IPS-NIHi11 (cell line): ENCODE measurements at places on chromosomes 3 and 15.
A peak's percentile ranks its signal among the peaks of the same experiment; 100 is the strongest.

GRCh38 chr3:148227534-148227933, 470.2 kb upstream of the AGTR1 start:
- no peak for DNase-seq

DNA sequence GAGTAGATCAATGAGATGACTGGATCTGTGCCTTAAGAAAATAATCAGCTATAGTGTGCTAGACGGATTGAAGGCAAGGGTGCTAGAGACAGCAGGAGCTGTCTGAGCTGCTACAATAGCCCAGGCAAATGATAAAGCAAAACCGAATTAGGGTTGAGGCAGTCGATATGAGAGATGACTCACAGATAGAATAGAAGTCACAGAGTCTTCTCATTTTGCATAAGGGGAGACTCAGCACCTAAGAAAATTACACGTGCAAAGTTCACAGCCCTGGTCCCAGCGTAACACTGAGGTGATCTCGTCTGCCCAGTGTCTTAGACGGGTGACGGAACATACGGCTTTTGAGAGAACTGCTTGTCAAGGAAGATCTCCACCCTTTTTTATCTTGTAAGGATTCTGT, 11.6 kb downstream of the LPP start:
- DNase-seq = no peak

DNA sequence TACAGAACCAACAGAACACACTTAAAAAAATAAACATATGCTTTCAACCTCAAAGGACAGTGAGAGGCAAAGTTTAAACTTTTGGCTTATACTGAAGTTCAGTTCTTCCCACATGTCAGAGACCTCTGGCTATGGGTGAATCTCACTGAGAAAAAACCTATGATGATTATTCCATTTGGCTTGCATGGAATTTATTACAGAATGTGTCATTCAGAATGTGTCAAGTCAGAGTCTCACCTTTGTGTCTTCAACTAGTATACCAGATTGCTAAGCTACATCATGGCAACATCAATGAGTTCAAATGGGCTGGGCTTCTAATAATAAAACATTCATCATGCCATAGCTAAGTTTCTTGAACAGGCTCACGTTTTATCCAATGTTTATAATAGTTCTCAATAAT, 987.0 kb downstream of the NTRK3 start:
- DNase-seq = no peak

GRCh38 chr3:36295296-36295695, 85.0 kb upstream of the STAC start:
- DNase-seq = no peak

DNA sequence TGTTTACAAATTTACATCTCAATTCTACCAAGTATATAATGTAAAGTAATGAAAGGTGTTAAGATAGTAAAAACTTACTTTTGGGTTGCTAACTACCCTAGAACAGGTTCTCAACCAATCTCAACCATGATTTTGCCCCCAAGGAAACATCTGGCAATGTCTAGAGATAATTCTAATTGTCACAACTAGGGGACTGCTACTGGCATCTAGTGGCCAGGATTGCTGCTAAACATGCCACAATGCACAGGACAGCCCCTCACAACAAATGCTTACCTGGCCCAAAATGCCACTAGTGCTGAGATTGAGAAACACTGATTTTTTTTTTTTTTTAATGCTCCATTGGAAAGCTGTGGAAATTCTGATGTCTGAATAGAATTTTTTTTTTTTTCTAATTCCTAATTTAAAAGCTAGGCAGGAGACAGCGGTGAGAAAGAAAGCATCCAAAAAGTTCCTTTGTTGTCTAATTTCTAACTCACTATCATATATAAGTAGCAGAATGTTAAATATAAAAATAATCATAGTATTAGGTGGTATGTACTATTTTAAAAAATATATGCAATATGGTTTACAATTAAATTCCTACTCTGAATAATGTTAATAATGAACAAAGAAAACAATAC, 81.5 kb downstream of the TJP1 start:
- DNase-seq = no peak

DNA sequence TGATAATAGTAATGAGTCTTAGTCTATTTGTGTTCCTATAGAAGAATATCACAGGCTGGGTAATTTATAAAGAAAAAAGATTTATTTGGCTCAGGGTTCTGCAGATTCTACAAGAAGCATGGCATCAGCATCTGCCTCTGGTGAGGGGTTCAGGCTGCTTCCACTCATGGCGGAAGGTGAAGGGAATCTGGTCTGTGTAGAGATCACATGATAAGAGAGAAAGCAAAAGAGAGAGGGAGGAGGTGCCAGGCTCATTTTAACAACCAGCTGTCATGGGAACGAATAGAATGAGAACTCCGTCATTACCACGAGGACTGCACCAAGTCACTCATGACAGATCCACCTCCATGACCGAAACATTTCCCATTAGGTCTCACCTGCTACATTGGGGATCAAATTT, 664.0 kb upstream of the SGO1 start:
- DNase-seq = no peak

DNA sequence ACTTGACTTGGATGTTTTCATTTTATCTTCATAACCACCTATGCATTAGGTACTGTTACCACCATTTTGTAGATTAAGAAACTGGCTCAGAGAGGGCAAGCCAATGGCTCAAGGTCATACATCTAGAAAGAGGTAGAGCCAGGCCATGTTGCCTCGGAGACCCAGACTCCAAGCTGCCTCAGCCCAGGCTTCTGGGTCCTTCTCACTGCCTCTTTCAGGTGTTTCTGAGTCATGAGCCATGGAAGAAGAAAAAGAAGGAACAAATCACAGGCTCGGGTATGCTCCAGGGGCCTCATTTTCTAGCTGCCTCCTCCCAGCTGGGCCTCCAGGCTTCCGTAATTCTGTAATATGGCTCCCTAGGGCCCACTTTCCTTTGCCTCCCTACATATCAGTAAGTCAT, 226.5 kb upstream of the TOPAZ1 start:
- DNase-seq = no peak

- no peak for DNase-seq
Measured at GRCh38 chr3:9022305-9023225, 59.3 kb upstream of the RAD18 start.

GRCh38 chr3:65836047-65836446, 202.7 kb downstream of the MAGI1 start:
- DNase-seq = no peak

DNA sequence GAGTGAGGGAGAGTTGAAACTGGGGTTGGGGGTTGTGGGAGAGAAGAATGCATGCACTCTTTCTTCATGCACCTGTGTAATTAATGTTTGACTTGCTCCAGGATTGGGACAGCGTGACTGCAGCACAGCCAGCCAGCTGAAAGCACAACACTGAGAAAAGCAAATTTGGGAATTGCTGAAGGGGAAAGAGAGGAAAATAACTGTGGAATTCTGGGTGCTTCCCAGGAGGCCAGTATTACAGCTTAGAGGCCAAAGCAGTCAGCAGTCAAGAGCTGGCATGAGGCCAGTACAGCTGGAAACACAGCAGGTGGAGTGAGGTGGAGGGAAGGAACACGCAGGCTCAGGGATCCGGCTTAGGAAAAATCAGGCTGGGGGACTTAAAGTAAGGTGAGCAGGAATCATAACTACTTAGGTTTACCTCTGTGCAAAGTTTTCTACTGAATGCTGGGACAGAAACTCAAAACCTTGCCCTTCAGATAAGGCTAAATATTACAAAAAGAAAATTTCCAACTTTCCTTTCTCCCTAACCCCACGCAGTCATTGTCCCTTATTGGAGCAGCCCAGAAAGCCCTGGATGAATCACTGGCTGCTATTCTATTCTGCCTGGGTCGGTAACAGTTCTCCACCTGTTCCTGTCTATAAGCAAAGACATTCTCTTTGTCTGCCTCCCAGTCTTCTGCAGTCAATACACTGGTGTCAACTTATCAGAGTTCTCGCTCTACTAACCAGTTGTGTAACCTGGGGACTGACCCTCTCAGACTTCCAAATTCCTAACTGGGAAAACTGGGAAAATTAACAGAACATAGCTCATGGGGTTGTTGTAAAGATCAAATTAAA, 167.2 kb downstream of the MAGI1 start:
- DNase-seq = peak; percentile 44

GRCh38 chr3:57078635-57079473, 18.4 kb downstream of the SPATA12 start:
- DNase-seq = peak; percentile 95

- no peak for DNase-seq
Measured at GRCh38 chr3:156455839-156456238, 99.1 kb downstream of the SSR3 start.

GRCh38 chr3:52248816-52249547, 3.4 kb downstream of the PPM1M start:
- no peak for DNase-seq

DNA sequence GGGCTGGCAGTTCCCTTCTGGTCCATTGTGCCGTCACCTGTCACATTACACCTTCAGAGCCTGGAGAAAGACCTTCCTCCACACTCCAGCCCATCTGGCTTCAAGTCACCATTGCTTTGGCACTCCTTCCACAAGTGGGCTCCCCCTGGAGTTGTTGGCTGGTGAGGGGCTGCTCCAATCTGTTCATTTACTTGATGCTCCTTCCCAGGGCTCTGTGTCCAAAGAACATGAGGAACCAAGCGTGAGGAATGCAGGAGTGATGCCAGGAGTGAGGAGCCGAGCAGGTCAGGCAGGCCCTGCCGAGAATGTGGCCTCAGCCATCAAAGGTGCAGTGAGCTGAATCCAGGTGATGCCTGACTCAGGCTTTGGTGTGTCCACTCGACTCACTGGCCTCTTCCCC, 57.2 kb downstream of the OXNAD1 start:
- peak; percentile 50 for DNase-seq

DNA sequence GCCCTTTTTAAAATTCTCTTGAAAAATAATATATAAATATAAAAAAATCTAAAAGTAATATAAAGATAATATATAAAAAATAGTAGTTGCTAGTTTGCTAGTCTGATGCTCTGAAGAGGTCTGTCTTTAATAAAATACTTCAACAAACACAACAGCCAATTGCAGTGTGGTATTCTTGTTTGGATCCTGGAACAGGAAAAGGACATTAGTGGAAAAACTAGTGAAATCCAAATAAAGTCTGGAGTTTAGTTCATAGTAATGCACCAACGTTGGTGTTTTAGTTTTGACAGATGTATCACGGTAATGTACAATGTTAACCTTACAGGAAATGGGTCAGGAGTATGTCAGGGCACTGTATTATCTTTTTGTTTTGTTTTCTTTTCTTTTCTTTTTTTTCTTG, 26.0 kb upstream of the CEMIP start:
- DNase-seq = no peak

DNA sequence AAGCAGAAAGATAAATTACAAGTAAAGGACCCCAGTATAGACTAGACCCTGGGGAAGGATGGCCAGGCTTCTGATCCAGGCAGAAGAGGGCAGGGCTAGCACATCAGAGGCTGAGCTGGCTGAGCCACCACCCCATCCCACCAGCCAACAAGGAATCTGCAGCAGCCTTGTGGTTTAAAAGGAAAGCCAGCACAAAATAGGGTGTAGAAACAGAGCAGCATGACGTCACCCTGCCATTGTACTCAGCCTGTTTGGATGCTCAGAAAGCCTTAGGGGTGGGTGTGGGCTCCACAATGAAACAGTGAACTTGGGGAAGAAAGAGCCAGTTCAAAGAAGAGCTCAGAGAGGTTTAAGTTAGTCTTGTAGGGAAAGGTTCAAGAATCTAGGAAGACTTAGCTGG, 28.2 kb downstream of the DUOX1 start:
- DNase-seq = peak; percentile 41
